ENCODE measurements at places on chromosomes 12 and 14.

DNA sequence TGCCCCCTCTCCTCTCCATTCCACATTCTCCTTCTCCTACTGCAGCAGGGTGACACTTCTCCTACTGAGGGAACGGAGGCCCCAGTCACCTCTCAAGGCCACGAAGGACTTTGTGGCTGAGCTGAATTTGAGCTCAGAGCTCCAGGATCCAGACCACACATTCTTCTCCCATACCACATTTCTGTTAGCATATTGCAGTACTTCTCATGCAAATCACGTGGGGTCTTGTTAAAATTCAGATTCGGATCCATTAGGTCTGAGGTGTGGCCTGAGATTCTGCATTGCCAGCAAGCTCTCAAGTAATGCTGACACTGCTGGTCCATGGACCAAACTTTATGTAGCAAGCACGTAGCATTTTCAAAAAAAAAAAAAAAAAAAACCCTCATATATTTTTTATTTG, 9.6 kb upstream of the IFI27L2 start:
- no peak for DNase-seq

DNA sequence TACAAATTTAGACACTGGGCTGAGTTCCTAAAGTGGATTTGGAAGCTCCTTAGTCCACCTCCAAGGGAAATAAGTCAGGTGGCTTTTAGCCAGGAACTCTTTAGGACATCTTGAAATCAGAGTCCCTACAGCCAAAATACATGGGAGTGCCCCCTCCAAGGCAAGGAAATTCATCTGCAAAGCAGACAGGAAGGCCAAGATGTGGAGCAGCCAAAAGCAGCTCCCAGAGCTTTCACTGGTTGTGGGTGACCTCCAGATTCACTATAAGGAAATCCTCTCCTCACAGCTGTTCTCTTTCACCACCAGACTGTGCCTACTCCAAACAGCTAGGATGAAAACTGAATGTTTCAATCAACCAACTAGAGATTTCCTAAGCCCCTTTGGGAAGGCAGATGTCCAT, 6.6 kb downstream of the TTC9 start:
- DNase-seq: no peak

- DNase-seq: no peak
Measured at GRCh38 chr14:105501504-105502291, 10.7 kb downstream of the TEDC1 start.

DNA sequence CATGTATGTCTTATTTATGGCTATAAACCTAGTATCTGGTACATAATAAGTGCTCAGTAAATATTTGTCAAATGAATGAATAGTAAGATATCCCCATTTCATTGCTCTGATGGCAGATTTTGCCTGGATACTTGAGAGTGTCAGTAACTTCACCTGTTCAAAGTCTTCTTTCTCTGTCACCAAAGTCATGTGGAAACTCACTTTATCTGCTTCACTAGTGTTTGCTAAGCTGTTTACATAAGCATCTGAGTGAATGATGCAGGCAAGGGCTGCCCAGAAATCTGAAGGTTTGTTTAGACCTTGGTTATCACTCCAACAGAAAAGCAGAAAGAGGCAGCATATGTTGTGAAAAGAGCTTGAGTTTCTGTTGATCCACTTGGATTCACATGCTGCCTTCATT, 4.3 kb downstream of the OR4E1 start:
- DNase-seq: no peak

DNA sequence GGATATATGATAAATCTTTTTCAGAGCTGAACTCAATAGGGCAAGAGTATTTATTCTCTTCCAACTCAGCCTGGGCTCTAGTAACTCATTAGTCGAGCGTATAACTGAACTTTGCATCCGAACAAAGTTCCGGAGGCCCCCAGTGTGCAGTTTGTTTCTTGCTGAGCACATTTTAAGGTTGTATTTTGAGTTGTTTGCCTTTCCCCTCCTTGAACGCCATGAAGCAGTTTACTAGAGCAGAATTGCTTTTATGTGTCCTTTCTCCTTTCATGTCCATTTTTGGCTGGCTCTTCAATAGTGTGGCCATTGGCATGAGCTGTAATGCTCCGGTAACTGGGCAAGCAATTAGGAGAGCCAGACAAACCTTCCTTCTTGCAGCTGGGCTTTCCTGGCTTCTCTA, 105.3 kb downstream of the WIF1 start:
- DNase-seq: no peak

GRCh38 chr14:73091044-73091443, 32.7 kb downstream of the RBM25 start:
- DNase-seq: no peak

All from NCI-H1436 (cell line).